Right forelimb (tissue), 1 donor: ENCODE measurements at places on chromosomes 11 and 22.

DNA sequence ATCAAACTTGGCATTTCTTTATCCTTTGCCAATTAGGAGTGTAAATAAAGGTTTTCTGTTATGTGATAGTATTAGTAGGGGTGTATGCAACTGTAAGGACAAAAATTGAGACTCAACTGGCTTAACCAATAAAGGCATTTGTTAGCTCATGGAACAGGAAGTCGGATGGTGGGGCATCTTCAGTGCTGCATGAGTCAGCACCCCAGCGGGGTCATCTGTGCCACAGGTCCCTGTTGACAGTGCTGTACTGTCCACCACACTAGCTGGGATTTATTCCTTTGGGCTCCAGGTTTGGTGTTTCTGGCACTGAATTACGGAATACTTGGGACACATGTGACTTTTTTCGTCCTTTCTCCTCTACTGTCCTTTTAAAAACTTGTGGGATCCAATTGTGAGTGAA is 86.0 kb downstream of the PPP6R3 start:
- no peak for DNase-seq

DNA sequence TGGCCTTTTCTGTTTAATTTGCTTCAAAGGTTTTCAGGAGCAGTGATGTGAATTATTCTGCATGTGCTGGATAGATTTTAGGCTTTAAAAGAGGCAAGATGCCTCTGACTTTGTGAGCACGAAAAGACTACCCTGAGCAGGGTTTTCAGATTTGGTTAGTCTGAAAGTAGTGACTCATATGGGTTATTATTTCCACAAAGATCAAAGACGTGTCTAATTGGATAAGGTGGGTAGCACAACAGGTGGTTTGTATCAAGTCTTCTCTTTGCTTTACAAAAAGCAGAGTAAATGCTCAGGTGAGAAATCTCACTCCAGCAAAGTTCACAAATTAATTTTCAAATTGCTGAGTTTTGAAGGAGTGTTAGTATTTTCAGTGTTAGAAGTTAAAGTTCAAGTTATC is 37.6 kb upstream of the DBX1 start:
- DNase-seq: no peak

DNA sequence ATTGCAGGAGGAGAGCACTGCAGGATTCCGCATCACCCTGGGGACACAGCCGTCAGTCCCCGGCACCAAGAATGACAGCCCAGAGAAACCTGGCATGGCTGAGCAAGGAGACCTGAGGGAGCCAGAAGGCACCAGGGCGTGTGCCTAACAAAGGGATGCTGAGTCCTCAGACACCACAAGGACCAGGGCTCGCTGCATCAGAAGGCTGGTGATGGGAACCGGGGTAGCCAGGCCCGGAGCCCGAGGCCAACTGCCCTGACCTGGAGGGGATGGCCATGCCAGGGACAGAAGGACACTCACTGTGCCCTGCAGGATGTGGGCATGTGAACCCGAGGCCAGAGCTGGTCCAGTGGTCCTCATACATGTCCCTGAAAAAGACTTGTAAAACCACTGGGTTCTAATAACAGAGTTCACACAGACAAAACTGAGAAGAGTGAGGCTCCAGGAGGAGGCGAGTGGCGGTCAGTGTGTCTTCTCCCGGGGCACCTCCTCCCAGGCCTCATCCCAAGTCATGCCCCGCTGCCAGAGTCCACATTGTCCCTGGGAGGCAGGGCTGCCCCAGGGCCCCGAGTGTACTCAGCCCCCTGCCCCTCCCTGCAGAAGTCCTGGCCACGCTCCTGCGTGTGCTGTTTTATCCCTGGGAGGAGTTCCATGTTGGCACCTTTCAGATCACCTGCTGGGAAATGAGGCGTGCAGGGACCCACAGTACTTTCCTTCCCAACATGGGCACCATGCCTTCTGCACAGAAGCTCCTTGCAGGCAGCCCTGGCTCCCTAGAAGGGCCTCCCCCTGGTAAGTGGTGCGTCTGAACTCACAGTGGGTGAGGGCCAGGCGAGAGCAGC is 42.5 kb downstream of the TBX1 start:
- DNase-seq: no peak

- no peak for DNase-seq
Observed at GRCh38 chr22:32729412-32729811, 72.1 kb upstream of the TIMP3 start.

DNA sequence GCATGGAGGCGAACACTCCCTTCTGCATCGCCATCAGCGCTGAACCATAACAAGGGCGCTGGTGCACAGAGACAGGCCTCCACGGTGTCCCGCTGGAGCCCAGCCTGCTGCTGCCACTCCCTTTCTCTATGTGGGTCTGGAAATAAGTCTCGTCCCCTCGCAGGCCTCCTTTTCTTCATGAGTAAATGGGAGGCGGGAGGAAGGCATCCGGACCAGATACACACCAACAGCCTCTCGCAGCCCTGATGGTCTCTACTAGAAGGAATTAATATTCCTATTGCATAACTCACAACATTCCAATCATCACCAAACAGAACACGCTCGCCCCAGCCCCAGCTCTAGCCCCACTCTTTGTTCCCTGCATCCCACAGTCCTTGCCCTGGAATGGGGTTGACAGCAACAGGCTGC is 14.9 kb downstream of the RASD2 start:
- no peak for DNase-seq

DNA sequence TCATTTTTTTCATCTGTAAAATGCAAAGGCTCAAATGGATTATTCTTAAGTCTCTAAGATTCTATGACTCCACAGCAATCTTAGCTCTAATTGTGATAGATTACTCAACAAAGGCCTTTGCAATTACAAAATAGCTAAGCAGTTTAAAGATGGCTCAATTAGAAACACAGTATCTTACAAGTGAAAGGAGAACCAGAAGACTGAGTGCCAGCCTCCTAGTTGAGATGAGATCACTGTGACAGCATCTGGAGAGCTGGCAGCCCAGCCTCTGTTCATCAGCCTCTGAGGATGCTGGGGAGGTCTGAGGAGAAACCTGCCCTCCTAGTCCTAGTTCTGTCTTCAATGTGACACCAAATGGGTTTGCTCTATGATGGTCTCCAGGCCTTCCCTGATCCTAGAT is 158.4 kb upstream of the NARS2 start:
- no peak for DNase-seq

- DNase-seq: no peak
Observed at GRCh38 chr11:8025123-8025522, 38.0 kb downstream of the EIF3F start.

DNA sequence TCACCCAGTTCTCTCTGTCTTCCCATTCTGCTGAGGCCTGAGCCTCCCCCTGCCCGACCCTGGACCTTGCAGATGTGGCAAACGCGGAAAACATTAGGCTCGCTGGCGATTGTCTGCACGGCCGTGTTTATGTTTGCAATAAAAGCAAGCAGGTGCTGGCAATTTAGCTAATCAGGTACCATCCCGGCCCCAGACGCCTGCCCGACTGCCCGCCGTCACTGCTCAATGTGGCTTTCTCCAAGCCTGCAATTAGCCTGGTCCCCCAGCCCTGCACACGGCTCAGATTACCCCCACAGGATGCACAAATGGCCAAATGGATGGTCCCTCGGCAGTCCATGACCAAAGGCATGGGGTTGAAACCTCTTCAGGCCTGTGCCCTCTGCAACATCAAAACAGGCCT is 259.7 kb downstream of the MN1 start:
- no peak for DNase-seq

GRCh38 chr11:67382276-67383136 is 9.1 kb upstream of the CLCF1 start:
- peak; percentile 89 for DNase-seq

DNA sequence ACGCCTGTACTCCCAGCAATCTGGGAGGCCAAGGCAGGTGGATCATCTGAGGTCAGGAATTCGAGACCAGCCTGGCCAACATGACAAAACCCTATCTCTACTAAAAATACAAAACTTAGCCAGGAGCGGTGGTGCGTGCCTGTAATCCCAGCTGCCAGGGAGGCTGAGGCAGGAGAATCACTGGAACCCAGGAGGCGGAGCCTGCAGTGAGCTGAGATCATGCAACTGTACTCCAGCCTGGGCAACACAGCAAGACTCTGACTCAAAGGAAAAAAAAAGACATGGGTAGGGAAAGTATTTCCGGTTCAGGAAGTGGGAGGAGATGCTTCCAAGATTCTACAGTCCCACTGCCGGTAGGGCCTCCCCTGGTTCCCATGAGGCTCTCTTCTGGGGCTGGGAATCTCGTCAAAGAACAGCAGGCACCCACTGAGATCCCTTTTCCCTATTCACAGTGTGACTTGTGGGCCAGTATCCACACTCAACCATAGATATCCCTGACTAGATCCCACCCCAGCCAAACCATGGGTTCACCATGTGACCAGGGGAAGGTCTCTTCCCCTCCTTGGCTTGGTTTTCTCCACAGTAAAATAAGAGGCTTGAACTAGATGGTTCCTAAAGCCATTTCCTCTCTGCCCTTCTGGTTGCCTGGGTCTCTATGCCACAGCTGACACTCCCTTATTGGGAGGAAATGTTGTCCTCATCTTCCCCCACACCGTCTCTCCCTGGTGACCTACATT is 443.3 kb downstream of the BUD13 start:
- no peak for DNase-seq

GRCh38 chr11:13007182-13008060 is 1.7 kb upstream of the RASSF10 start:
- no peak for DNase-seq

GRCh38 chr22:49118065-49118464 is 709.6 kb downstream of the BRD1 start:
- DNase-seq: no peak

DNA sequence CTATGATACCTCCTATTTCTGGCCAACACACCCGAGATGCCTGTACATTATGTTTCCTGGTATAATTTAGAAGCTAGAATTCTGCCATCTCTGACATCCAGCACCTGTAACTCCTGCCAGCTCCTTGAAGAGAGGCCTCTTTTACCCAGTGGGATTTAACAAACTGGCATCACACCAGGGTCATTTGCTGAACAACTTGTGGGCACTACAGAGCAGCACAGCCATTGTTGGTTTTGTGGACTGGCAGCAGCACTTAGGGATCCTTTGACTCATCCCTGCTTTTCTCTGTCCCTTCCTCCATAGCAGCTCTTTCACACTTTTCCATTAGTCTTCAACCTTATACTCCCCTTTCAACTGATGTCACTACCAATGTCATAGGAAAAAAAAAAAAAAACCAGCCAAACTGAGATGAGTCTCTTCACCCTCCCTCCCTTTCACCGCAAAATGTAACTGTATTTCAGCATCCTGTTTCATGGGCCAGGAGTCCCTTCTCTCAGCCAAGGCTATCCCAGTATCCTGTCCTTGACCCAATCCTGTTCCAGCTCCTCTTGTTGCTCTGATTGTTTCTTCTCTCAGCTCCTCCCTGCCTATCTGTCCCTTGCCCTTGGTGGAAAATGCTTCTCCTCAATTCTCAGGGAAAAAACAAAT is 68.7 kb downstream of the PPFIBP2 start:
- no peak for DNase-seq
